ENCODE measurements at places on chromosomes 3 and 15.

DNA sequence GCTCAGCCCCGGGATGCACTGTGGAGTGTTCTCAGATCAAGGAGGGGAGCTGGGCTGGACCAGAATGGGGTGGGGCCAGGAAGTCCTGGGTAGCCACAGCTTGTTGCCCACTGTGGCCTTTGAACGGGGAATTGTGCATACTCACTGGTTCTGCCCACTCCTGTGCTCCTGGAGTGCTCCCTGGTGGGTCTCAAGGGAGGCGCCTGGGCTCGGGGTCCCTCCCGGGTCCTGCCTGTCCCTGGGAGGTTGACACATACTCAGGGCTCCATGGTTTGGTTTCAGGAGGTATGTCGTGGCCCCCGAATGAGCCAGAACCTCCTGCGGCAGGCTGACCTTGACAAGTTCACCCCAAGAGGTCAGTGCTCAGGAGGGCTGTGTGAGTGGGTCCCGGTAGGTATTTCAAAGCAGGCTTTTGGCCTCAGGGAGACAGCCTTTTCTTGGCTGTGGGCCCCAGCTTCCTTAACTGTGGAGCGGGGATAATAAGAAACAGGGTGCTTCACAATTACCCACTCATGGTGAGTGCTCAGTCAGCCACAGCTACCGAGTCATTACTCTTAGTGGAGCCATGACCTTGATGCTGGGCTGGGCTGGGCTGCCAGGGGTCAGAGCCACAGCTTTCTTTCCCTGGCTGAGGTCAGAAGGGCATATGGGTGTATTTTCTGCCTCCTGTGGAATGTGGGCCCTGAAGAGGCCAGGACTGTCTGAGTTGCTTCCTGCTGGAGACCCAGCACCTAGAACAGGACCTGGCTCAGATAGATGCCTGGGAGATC, 7.6 kb downstream of the DNAH1 start:
- DNase-seq: no peak

GRCh38 chr3:122496508-122496907, 18.2 kb downstream of the KPNA1 start:
- no peak for DNase-seq

DNA sequence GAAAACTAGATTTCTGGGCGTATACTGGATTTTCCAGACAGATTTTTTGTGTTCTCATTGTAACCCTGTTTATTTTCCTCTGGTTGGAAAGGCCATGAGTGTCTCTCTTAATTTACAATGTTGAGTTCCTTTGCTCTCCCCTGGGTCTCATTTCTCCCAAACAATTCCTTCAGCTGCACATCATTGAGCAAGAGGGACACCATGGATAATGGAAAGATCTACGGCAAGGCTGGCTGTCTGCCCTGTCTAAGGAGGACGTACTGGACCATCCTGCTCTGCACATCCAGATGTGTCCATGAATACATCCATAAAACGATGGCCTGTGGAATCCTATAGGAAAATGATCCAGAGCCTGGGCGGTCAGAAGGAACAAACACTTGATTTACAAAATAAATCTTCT, 258.1 kb upstream of the MCTP2 start:
- DNase-seq: no peak

- no peak for DNase-seq
These were observed 8.0 kb upstream of the CTXND1 start for GRCh38 chr15:80259942-80260510.

DNA sequence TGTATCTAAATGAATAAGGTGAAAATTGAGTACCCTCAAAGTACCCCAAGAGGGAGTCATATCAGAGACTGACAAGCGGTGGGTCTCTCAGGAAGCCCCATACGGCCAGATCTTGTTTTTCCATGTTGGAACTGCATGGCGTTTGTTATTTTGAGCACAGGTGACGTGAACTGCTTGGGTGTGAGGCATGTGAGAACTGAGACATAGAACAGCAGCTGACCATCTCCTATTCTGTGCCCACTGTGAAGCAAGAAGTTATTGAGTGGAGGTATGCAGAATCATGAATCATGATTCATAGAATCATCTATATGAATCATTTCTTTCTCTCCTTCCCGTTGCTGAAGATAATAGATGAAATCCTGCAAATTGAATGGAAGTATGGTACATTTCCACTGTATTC, 4.6 kb downstream of the VPS8 start:
- no peak for DNase-seq

DNA sequence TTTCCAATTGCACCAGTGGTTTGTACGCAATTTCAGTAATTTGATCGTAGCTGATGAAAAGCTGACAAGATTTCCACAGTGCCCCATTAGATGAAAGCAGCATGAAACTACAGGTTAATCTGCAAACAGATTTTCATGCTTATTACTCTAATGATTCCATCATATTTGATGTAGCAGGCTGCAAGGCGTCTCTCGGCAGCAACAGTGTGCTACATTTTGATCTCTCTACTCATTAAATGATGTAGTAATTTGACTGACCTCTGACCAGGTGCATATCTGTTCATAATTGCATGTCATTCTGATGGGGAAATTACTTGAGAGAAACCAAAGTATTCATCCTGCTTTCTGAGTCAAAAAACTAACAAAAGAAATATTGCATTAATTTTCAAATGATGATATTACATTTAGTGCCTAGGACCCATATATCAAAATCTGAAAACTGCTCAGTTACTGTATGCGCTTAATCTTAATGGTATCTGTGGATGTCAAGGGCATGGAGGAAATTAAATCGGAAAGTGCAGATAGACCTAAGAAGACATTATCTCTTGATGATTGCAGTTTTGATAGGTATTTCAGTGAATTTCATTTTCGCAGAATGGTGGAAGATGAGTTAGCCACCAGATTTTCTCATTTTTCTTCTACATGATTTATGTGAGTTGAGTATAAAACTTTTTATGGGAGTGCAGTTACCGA, 198.5 kb downstream of the RSRC1 start:
- DNase-seq: no peak

DNA sequence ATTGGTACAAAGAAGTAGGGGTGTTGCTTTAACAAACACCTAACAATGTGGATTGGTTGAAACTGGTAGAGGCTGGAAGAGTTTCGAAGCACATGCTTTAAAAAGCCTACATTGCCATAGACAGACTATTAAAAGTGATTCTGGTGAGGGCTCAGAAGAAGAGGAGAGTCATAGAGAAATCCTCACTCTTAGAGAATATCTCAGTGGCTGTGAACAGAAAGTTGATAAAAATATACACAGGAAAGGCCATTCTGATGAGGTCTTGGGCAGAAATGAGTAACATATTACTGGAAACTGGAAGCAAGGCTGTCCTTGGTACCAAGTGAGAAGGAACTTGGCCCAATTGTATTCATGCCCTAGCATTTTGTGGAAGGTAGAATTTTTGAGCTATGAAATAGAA, 173.7 kb upstream of the CRBN start:
- no peak for DNase-seq

GRCh38 chr3:95654570-95655362, 1159.6 kb upstream of the EPHA6 start:
- no peak for DNase-seq

GRCh38 chr3:184717399-184717983, 5.6 kb upstream of the MAGEF1 start:
- no peak for DNase-seq

GRCh38 chr15:48544778-48545177, 100.7 kb downstream of the FBN1 start:
- no peak for DNase-seq

DNA sequence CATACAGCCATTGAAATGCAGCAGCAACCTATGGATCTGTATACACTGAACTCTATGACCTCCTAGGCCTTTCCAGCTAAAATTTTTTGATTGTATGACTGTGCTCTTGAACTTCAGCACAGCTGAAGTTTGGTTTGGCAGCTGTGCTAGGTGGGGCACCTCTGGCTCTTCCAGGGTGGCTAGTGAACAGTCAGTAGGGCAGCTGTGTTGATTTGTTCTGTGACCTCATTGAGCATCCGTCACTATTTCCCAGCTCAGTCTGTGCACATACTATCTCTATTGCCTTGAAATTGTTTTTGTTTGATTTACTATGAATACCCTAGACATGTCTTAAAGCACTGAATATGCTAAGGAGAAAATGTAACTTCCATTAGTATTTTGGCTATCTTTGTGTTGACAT, 363.2 kb upstream of the NAALADL2 start:
- no peak for DNase-seq

- DNase-seq: no peak
These were observed 37.4 kb downstream of the CPN2 start for GRCh38 chr3:194313560-194314387.
